ENCODE measurements at places on chromosomes 1 and 21. TPM values are rescaled to one million over a fixed set of nuclear protein-coding genes. Genes with fewer than 3 reads are reported as not detected.
A peak's percentile ranks its signal among the peaks of the same experiment; 100 is the strongest.

Gene VWA5B1
- total RNA-seq, result not detected

Gene ERG
- 223 TPM for total RNA-seq

DNA sequence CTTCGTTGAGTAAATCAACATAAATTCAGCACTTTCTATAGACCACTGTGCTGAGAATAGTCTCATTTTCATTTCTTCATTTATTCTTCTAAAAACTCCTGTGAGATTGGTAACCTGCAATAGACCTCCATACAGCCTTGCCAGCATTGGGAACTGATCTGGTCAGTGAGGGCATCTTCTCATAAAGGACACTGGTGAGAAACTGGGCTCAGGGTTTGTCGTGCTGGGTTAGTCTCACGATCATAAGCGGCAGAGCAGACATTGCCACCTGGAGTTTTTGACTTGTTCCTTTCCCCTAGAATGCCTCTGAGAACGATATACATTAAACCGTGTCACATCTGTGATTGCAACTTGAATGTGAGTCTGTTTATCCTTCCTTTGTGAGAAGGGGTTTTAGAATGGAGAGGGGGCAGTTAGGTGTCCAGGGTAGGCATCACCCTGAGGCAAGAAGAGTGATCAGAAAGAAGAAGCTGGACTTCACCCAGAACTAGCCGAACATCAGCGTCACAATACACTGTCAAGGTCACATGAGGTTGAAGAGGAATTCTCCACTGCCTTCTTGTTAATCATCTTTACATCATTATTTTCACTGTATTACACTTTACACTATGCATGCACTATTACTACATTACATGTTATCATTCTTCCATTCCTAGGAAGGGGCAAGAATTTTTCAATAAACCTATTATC, 1.4 kb upstream of the TTLL7 start:
- DNase-seq, result no peak
- peaks cover 5% of the 10 kb centered on the region for H3K27me3 ChIP-seq
- H3K4me1 ChIP-seq, result peaks cover 17% of the 10 kb centered on the region
- no peak overlapping the region for H3K4me3 ChIP-seq
- no peak overlapping the region for H3K27ac ChIP-seq
- no peaks in the 10 kb centered on the region for H3K36me3 ChIP-seq

Gene ETNK2
- 15.5 TPM for total RNA-seq

- no peaks in the 10 kb centered on the region for H3K36me3 ChIP-seq
- H3K4me1 ChIP-seq, result peaks cover 17% of the 10 kb centered on the region
- H3K27me3 ChIP-seq, result no peaks in the 10 kb centered on the region
- peak overlapping the region; percentile 3 for H3K4me3 ChIP-seq
Measured at GRCh38 chr1:54487571-54488050, 60.4 kb upstream of the ACOT11 start.

DNA sequence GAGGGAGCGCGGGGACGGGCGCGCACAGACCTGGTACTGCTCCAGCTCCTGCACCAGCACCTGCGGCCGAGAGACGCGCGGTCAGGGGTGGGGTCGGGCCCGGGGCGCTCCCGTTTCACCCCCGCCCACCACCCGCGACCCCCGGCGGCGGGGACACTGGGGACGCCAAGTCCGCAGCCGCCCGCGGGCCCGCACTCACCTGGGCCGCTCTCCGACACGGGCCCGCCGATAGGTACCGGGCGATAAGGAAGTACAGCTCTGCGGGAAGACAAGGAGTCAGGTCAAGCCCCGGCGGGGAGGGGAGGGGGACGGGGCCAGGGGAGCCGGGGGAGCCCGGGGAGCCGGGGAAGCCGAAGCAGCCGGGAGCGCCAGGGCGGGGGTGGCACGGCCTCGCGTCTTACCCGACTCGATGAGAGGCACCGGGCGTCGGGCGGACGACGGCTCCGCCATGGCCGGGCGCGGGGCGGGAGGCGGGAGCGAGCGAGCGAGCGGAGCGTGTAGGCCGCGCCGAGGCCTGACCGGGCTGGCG, 326 bp downstream of the BRWD1 start:
- DNase-seq, result no peak
- H3K27ac ChIP-seq, result no peak overlapping the region
- no peaks in the 10 kb centered on the region for H3K36me3 ChIP-seq
- H3K4me3 ChIP-seq, result peak overlapping the region; percentile 36

Gene FAM177B
- not detected for total RNA-seq

Gene OR2L13
- not detected for total RNA-seq

DNA sequence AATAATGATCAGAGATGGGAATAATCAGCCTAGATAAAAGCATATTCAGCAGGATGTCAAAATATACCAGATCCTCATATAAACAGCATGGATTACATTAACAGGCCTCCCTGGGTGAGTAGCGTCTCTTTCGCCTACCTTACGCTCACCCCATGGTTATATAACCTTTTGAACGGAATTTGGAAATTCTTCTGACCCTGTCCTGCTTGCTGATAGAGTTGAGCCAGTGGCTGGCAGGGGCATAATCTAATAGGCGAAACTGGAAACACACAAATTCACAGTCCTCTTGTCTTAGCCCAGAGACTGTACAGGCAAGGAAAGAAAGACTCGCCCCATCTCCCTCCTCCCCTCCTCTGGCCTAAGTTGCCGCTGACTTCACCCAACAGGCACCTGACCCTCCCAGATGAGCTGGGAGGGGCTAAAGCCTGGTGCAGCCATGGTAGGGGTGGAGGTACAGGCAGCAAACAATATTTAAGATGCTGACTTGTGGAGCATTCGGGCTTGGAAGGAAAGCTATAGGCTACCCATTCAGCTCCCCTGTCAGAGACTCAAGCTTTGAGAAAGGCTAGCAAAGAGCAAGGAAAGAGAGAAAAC, at the start of gene ANGPTL7:
Gene ANGPTL7, plus strand, starts transcription at position 498 of the 594 bp plus-strand sequence. CDS start 225 bp downstream, outside the sequence.
- no peaks in the 10 kb centered on the region for H3K27me3 ChIP-seq
- H3K4me3 ChIP-seq, result no peak within 1 kb of the TSS
- H3K36me3 ChIP-seq, result peaks cover 25% of the 10 kb centered on the region
- H3K27ac ChIP-seq, result no peak within 1 kb of the TSS
- no peaks in the 10 kb centered on the region for H3K4me1 ChIP-seq
- DNase-seq, result no peak
